ENCODE measurements at places on chromosomes 11 and 22.

- no peak for DNase-seq
Observed at GRCh38 chr11:26696330-26696729, 25.5 kb downstream of the SLC5A12 start.

GRCh38 chr22:37377138-37377537, 50.1 kb downstream of the ELFN2 start:
- no peak for DNase-seq

GRCh38 chr11:18310800-18311340, 11.1 kb downstream of the HPS5 start:
- no peak for DNase-seq

GRCh38 chr11:120784566-120785251, 239.2 kb upstream of the TBCEL start:
- DNase-seq, result no peak

DNA sequence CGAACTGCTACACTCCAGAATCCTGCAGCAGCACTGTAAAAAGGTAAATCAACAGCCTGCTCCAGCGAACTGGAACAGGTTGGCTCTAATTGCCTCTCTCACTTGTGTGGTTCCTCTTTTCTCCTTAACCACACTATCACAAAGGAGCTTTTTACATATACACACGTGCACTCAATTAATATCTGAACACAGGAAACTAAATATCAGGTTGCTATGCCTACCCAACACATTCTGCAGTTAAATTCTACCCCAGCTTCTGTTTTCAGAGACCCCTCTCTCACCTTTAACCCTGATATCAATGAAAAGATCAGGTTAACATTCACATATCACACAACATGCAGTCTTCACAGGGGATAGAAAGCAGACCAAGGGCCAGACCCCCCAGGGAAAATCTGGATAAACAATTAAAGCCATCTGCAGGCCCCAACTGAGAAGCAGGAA, 11.0 kb downstream of the RBFOX2 start:
- no peak for DNase-seq

DNA sequence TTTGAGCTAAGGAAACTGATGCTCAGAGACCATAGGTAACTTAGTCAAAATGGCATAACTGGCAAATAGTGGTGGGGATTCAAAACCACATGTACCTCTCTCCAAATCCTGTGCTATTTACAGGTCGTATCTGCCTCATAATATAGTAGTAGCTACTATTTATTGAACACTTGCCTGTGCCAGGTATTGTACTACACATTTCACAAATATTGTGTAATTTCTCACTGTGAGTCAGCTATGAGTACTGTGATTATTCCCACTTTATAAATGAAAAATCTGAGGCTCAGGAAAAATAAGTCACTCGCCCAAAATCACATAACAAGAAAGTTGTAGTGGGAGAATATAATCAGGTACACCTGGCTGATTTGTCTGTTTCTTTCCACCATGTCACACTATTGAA, 199.8 kb upstream of the FAT3 start:
- DNase-seq, result no peak

GRCh38 chr22:46010951-46011626, 34.1 kb upstream of the WNT7B start:
- DNase-seq, result no peak

DNA sequence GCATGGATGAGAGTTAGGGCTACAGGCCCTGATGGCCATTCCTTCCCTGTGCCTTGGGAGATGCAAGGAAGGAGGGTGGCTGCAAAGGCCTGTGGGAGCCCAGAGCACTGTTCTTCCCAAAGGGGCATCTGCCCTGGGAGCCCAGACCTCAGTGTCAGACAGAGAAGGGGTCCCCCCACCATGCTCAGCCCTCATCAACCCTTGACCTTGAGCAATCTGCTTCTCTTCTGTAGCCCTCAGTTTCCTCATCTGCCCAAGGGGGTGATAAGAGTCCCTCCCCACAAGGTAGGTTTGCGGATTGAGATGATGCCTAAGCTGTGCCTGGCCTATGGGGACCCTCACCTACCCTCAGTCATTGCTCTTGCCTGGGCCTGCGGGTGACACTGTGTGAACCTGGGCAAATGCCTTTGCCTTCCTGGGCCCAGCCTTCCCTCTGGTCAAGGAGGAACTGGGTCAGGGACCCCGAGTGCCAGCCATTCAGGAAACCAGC, 47.5 kb downstream of the IGLL5 start:
- DNase-seq, result no peak

GRCh38 chr11:63660972-63661371, 10.2 kb downstream of the ATL3 start:
- DNase-seq, result no peak

- DNase-seq, result no peak
Observed at GRCh38 chr11:44309478-44310205, at the start of gene ALX4. TSS of gene ALX4 (minus strand) at chr11:44310139. CDS start at chr11:44310062, 77 bp downstream.

GRCh38 chr22:50072167-50072555, 13.1 kb downstream of the MLC1 start:
- no peak for DNase-seq

DNA sequence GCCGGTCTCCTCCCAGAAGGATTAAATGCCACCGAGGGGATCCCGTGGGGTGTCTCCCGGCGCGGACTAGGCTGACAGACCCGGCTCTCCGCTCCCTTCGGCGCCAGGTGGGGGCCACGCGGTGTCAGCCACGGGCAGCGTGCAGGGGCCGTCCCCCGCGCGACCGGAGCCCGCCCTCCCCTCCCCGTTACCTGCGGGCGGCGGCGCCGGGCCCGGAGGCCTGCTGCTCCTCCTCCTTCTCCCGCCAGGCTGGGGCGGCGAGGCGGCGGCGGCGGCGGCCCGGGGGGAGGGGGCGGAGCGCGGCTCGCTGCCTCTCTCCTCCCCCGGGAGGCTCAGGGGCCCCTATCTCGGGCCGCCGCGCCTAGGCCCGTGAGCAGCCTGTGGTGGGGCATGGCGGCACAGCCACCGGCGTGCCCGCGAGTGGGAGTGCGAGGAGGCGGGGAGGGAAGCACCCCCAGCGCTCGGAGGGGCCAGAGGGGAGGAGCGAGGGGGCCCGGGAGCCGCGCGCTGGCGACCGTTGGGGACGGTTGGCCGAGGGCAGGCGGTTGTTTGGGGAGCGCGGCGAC, 450 bp downstream of the ZBTB44 start:
- DNase-seq, result peak; percentile 78

- no peak for DNase-seq
Observed at GRCh38 chr22:18997925-18998315, 61.8 kb upstream of the PRODH start.

- DNase-seq, result no peak
Observed at GRCh38 chr22:37248251-37248650, 4.2 kb upstream of the RAC2 start.

- DNase-seq, result no peak
Observed at GRCh38 chr11:129508163-129508562, 132.5 kb downstream of the BARX2 start.

DNA sequence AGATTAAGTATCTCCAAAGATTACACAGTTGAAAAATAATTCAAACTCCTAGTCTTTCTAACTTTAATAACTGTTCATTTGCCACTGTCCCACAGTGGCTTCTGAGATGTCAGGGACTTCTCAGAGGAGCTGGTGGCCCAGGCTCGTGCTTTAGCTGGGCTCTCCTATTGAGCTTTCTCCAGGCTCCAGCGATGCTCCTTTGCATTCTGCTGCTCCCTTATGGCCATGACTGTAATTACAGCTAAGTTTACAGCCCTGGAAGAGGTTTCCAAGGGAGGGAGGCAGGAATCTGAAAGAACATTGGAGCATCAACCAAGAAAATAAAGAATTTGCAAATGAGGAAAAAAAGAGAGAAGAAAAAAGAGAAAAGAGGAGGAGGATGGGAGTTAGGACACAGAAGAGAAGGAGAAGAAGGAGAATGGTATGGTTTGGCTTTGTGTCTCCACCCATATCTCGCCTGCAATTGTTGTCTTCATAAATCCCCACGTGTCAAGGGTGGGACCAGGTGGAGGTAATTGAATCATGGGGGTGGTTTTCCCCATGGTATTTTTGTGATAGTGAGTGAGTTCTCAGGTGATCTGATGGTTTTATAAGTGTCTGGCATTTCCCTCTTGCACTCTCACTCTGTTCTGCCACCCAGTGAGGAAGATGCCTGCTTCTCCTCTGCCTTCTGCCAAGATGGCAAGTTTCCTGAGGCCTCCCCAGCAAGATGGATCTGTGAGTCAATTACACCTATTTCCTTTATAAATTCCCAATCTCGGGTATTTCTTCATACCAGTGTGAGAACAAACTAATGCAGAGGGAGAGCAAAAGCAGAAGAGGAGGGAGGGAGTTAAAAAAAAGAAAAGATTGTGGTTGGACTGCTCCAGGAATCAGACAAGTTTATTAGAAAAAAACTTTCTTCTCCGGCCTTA, 857.0 kb downstream of the KCNA4 start:
- DNase-seq, result no peak

DNA sequence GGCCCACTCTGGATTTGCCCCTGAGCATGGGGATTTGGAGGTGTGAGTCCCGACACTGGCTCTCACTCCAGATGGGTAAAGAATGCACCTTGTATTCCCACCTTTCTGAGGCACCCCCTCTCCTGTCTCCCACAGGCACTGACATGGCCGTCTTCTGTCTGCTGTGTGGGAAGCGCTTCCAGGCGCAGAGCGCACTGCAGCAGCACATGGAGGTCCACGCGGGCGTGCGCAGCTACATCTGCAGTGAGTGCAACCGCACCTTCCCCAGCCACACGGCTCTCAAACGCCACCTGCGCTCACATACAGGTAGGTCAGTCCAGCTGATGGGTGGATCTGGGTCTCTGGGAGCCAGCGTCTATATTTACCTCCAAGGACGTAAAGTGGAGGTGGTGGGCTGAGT, 54.2 kb upstream of the NNMT start:
- no peak for DNase-seq

DNA sequence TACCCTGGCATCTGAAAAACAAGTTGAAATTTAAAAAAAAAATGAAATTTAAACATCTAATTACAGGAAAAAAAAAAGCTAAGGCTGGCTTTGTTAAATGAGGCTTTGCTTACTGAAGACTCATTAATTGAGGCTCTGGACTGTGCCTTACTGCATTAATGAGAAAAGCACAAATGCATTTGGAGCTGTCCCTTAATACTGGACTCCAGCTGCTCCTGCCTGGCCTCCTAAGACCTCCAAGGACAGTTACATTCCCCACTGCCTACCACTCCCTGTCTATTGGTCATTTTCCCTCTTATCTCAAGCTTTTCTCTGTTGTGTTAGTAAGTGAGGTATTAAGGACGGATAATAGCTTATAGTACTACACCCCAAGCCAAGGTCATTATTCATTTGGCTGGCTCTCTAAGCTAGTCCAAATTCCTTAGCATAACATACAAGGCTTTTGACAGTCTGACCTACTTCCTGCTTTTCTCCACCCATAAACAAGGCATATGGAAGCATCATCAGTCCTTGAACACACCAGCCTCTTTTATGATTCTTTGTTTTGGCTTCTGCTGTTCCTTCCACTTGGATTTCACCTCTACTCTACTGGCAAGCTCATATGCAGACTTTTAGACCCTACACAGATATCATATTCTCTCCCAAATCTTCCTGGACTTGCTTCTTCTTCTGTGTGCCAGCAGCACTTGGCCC, 62.5 kb downstream of the USP35 start:
- no peak for DNase-seq

DNA sequence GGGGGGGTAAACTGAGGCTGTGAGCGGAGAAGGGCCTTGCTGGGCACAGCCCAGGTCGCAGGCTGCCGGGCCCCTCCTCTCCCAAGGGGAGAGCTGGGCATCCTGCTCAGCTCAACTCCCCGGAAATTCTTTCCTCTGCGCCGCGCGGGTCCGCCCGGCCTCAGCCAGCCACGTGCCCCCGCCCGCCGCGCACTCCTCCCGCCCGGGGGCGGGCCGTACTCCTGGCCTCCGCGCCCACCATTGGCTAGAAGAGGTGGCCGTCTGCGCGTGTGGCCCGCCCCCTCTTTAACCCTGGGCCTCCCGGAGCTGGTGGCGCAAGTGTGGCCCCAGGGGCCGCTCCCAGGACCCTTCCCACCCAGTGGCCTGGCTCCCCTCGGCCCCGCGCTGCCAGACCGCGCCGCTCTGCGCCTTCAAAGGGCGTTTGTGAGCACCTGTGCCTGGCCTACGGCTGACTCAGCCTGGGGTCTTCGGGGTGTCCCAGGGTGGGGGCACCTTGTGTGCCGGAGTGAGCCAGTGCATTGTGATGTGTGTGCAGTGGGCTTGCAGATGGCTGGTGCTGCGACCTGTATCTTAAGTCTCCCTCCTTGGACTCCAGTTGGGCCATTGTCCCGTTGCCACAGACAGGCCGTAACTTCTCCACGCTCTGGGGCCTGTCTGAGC, 2.0 kb downstream of the MRGPRF start:
- DNase-seq, result no peak

- no peak for DNase-seq
Observed at GRCh38 chr22:27885977-27886842, 32.8 kb downstream of the PITPNB start.

- no peak for DNase-seq
Observed at GRCh38 chr11:19499026-19499669, 213.5 kb upstream of the NAV2 start.

DNA sequence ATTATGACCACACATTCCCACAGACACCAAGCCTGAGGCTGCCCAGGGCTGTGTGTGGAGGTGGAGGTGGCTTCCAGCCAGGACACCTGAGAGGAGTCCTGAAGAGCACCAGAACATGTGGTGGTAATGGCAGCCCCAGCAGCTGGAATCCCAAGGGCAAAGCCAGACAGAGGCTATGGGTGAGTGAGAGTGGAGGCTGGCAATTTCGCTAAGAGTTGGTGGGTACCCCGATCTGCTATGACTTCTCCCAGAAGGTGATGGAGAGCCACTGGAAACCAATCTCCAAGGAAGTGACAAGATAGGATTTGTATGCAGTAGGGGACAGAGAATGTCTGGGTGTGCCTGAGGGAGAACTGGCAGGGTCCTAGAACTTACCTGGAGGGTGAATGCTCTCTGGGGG, 69.3 kb upstream of the CLTCL1 start:
- DNase-seq, result no peak

GRCh38 chr11:70948398-70948797, 304.0 kb downstream of the SHANK2 start:
- no peak for DNase-seq

GRCh38 chr11:66562907-66563583, 5.4 kb downstream of the CTSF start:
- no peak for DNase-seq

- DNase-seq, result no peak
Observed at GRCh38 chr11:79352349-79352703, 88.5 kb downstream of the TENM4 start.

DNA sequence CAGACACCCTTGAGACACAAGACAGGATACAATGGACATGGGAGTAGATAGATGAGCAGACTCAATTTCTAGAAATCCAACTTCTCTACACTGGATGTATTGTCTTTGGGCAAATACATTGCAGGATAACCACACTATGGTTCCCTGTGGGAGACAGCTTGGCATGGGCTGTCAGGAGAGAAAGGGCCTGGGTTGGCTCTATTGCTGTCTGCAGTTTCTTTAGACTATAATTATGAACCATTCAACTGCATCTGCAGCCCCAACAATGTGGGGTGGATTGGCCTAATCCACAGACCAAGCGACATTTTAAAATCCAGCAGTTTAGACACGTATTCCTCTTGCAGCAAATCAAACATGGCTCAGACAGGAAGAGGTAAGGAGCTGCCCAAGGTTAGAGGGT, 60.3 kb downstream of the ETS1 start:
- DNase-seq, result no peak

All from activated T-cell treated with anti-CD3 and anti-CD28 coated beads, Interleukin-2, amount 50 U/mL, for 1 hour (primary cell).